Heart left ventricle (tissue), 16 donors: ENCODE measurements at places on chromosomes 7 and 10.

GRCh38 chr7:36949711-36950600 is 225.7 kb upstream of the AOAH start:
- no peak overlapping the region for H3K27ac ChIP-seq
- H3K36me3 ChIP-seq: no peaks in the 10 kb centered on the region
- H3K4me3 ChIP-seq: no peak overlapping the region
- peaks cover 14% of the 10 kb centered on the region for H3K4me1 ChIP-seq

GRCh38 chr10:47243356-47243755 is 56.6 kb upstream of the GDF10 start:
- H3K4me3 ChIP-seq: no peak overlapping the region
- no peak for DNase-seq
- H3K4me1 ChIP-seq: no peaks in the 10 kb centered on the region
- no peaks in the 10 kb centered on the region for H3K27me3 ChIP-seq

DNA sequence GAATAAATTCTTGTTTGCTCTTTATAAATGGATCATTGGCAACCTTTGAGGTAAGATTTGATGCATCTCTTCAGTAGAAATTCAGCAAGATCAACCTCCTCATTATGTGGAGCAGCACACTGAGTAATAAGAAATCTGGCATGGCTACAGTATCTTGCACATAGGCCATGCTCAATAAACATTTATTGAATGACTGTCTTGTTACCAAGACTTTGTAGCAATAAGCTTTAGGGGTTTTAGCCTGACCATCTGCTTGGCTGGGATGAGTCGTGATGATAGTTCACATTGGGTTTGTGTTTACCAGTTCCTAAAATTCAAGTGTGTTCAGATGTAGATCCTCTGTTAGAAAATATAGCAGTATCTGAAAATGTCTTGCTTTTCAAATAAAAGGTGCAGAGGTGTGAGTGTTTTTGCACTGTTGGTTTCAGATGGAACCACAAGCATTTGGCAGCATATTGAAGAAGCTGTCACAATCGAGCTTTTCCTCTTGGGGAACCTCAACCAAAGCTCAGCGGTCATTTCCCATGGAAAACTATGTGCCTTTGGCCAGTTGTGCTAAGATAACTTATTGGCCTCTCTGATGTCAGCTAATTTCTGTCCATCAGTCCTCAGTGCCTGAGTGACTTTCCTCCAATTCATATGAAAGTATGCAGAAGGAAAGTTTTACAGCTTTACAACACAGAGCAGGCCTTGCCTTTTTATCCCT is 442.6 kb downstream of the GFRA1 start:
- no peaks in the 10 kb centered on the region for H3K36me3 ChIP-seq
- no peak overlapping the region for H3K4me3 ChIP-seq
- no peak for DNase-seq
- H3K27me3 ChIP-seq: no peaks in the 10 kb centered on the region

GRCh38 chr7:20237464-20238193 is 20.4 kb upstream of the MACC1 start:
- H3K4me1 ChIP-seq: peaks cover 6% of the 10 kb centered on the region
- H3K27me3 ChIP-seq: no peaks in the 10 kb centered on the region
- H3K4me3 ChIP-seq: no peak overlapping the region
- no peak overlapping the region for H3K27ac ChIP-seq
- no peaks in the 10 kb centered on the region for H3K36me3 ChIP-seq
- DNase-seq: no peak

- H3K27me3 ChIP-seq: no peaks in the 10 kb centered on the region
- H3K36me3 ChIP-seq: no peaks in the 10 kb centered on the region
- no peak overlapping the region for H3K27ac ChIP-seq
- DNase-seq: no peak
- peaks cover 7% of the 10 kb centered on the region for H3K4me1 ChIP-seq
- H3K4me3 ChIP-seq: no peak overlapping the region
These were observed 19.8 kb downstream of the LSMEM1 start for GRCh38 chr7:112500619-112501018.
